A549 (cell line): ENCODE measurements at places on chromosomes 7 and 10.
A peak's percentile ranks its signal among the peaks of the same experiment; 100 is the strongest.

- DNase-seq, result no peak
These were observed 99.5 kb downstream of the MKI67 start for GRCh38 chr10:128026615-128027300.

- DNase-seq, result no peak
These were observed 17.7 kb upstream of the ASB4 start for GRCh38 chr7:95467912-95468607.

DNA sequence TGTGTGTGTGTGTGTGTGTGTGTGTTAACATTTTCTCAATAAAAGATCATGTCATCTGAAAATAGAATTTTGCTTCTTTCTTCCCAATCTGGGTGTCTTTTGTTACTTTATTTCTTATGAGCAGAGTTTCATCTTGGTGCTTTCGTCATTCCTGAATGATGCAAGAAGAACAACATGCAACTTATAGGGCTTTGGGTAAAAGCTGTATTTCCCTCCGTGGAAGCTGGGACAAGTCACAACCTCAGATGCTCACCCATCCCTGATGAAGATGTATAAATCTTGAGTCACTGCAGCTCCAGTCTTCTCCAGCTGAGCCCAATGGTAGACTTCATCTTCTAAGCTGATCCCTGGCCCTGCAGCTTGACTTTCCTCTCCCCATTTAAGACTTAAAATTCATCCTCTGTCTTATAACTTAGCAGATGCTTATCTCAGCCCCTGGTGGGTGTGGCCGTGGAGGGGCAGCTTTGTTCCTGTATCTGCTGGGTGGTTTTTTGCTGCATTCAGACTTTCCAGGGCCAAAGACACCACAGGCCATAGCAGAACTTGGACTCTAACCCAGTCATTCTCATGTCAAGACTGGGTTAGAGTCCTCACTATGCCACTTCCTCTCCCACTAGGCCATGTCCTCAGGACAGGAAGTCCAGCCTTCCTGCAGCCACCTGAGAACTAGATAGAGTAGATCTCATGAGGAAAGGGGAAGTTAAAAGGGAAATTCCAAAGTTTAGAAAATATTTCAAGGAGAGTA is 356.4 kb downstream of the TNS3 start:
- no peak for DNase-seq

DNA sequence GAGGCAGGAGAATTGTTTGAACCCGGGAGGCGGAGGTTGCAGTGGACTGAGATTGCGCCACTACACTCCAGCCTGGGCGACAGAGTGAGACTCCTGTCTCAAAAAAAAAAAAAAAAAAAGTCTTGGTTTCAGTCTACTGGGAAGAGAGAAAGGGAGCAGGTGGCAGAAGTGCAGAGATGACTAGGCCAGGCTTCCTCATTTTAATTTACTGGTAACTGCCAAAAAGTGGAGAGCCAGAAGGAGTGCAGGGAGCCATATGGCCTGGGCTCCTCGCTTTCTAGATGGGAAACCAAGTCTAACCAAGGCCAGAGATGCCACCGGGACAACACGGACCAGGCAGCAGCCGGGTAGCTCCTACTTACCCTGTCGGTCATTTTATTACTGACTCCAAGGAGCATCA is 12.2 kb downstream of the SEPHS1 start:
- DNase-seq, result no peak

DNA sequence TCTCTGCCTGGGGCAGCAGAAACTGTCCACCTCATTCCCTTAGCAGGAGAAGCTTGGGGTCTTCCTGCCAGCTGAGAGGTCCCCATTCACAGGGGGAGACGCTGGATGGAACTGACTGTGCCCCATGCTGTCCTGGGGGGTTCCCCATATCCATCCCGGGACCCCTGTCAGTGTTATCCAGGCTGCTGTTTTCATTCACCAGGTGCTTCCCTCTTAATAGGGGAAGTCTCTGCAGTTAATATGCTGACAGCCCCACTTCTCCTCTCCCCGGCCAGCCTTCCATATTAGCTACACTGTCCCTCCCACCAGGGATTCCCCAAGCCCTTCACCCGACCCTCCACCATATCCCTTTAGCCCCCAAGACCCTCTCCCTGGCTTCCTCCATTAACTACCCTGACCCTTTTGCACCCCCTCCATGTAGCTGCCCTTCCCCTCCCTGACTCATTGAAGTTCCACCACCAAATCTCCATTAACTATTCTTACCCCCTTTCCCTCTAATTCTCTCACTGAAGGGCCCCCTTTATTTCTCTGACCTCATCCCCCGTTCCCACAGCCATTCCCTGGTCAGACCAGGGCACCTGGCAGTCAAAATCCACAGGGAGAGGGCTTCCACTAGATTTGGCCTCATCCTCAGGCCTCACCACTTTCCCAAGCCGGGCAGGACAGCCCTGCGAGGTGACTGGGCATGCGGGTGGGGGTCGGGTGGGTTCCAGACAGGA is 92.0 kb upstream of the PAX2 start:
- DNase-seq, result no peak

DNA sequence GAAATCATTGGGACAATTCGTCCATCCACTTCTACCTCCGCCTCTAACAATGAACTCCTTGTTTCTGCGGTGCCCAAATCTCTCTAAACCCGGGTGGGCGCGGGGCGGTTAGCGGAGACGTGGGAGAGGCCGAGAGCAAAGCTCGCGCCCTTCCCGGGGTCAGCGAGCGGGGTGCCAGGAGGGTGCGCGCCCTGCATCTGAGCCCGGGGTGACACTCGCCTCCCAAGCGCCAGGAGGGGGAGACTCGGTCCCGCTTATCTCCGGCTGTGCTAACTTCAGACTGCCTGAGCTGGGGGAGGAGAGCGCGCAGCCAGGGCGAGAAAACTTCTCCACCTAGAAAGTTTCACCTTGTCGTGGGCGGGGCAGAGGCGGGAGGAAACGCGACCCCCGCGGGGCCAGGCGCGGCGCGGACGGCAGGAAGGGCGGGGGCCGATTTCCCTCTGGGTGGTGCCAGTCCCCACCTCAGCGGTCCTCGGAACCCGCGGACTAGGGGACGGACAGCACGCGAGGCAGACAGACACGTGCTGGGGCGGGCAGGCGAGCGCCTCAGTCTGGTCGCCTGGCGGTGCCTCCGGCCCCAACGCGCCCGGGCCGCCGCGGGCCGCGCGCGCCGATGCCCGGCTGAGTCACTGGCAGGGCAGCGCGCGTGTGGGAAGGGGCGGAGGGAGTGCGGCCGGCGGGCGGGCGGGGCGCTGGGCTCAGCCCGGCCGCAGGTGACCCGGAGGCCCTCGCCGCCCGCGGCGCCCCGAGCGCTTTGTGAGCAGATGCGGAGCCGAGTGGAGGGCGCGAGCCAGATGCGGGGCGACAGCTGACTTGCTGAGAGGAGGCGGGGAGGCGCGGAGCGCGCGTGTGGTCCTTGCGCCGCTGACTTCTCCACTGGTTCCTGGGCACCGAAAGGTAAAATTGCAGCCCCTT is at the start of gene MET:
Gene MET, plus strand, starts transcription at position 516 of the 915 bp plus-strand sequence. CDS start 26,889 bp downstream, outside the sequence.
- DNase-seq, result peak; percentile 94

DNA sequence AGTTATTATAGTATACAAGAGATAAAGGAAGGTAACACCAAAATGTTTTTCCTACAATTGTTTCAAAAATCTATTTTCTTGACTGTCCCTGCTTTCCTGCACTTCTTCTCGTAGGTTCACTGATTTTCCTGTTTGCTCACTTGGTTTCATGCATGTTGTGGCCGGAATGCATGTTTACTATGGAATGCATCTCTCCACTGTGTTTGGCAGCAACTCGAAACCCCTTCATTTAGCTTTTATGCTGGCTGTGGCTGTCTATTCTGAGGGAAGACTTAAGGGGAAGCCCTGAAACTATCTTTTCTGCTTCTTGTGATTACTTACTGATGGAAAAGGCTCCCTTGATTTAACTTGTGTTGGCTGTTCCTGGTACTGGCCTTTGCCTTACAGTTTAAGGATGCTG is 120.3 kb downstream of the NRG3 start:
- no peak for DNase-seq

- peak; percentile 34 for DNase-seq
These were observed 253.5 kb downstream of the ABCA13 start for GRCh38 chr7:48424731-48425130.

GRCh38 chr7:24381894-24382505 is 98.0 kb downstream of the NPY start:
- DNase-seq, result peak; percentile 10

DNA sequence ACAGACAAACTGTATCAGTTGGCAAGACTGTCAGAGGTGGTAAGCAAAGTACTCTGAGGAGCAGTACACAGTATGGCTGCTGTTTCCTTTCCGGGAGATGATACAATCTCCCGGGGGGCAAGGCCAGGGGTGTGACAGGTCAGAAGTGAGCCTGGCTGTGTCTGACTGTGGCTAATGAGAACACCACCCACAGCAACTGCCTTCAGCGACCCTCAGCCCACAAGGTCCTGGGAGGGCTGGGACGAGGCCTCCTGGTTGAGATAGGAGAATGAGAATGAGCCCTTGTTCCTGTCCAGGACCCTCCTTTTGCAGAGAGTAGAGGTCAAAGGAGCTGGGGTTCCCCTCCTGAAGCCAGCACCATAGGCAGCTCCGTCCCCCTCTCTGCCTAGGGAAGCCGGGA is 421.7 kb downstream of the TCERG1L start:
- DNase-seq, result no peak

- no peak for DNase-seq
These were observed 233.0 kb downstream of the DIP2C start for GRCh38 chr10:456486-456885.

DNA sequence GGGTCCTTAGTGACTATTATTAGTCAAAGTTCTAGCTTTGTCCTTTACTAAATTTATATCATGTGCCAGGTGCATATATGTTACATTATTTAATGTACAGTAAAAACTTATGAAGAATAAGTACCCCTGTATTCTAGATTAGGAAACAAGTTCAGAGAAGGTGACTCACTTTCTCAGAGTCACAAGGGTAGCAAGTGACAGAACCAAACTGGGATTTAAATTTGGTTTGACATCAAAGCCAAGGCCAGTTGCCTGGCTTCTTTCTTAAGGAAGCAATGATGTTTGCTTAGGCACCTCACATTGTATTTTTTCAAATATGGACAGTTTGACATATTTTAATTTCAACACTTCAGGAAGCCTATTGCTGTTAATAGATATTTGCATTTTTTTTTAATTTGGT is 2.5 kb downstream of the LSM8 start:
- DNase-seq, result no peak

DNA sequence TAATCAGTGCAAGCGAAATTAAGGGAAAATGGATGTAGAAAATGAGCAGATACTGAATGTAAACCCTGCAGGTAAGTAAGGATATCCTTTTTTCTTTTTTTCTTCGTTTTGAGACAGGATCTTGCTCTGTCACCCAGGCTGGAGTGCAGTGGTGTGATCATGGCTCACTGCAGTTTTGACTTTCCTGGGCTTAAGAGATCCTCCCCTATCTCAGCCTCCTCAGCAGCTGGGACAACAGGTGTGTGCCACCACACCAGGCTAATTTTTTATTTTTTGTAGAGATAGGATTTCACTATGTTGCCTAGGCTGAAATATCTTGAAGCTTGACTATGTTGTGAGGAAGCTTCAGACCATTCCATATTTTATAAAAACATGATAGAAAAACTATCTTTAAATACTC is 4.3 kb downstream of the PDCD4 start:
- no peak for DNase-seq

DNA sequence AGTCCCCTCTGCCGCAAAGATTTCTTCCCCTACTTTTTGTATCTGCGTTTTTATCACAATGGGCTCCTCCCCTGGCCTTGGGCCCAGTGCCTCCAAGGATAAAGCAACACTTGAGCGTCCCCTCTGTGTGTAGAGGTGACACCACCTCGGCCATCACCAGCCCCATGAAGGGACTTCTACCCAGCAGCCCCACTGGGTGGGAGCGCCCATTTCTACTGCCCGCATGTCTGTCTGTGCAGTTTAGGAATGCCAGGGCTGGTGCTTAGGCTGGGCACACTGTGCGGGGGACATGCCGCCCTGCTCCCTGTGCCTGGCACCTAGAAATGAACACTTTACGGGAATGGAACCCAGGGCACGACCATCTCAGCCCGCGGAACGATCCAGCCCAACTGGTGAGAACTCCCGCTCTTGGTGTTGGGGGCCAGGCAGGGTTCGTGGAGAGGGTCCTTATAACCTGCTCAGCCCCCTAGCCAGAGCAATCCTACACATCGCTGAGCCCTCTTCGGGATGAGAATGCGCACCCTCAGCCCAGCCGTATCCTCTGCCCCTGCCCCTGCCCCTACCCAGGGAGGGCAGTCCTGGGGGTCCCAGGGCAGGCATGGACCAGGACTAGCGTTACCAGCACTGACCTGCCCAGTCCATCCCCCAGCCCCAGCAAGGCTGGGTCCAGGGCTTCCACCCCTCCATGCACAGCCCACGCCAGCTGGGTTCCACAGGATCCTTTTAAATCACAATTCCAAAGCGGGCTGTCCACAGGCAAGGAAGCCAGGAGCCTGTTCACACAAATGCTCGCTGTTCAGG is 12.8 kb downstream of the CRYGN start:
- DNase-seq, result no peak

- DNase-seq, result no peak
These were observed 918 bp downstream of the PILRB start for GRCh38 chr7:100358857-100359212.

DNA sequence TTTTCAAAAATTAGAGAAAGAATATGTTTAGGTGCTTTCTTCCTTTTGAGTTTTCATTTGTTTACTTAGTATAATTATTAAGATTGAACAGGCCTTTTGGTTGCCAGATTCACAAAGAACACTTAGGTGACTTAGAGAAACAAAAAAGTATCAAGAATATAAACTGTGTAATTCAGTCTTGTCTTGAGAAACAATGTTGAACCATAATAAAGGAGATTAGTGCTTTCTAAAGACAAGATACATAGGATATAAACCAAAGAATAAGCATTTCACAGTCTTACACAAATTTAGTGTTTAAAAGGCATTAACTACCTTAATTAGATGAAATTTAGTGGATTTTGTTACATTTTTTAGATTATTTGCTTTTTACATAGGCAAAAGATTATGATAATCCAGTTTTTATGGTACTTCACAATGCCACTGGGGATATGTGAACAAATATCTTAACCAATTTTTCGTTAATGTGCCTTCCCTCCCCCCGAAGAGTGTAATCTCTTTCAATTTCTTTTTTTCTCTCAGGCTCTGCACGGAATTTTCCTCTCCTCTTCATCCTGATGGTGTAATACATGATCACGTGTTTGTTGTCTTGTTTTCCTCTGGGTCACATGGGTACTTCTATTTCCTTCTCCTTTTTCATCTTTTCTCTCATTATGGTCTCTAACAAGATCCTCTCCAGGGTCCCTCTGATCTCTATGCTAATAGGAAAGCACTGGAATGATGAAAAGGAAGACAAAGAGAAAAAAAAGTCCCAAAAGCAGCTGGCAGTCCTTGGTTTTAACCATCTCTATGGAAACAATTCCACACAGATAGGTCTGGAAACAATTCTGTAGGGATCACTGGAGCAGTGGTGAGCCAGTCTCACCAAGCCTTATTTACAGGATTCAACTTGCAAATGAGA is 3.7 kb upstream of the HNRNPH3 start:
- peak; percentile 73 for DNase-seq

DNA sequence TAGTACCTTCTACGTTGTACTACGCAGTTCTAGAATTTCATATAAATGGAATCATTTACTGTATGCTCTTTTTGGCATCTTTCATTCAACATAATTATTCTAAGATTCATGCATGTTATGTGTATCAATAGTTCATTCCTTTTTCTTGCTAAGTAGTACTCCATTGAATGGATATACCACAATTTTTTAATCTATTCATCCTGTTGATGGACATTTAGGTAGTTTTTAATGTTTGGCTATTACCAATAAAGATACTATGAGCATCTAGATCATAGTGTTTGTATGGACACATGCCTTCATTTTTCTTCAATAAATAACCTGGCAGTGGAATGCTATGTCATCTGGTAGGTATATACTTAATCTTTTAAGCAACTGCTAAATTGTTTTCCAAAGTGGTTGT is 83.0 kb upstream of the ELN start:
- DNase-seq, result no peak

GRCh38 chr7:128788446-128789412 is 3.0 kb upstream of the CCDC136 start:
- DNase-seq, result no peak
